ENCODE measurements at places on chromosomes 11 and 22.

DNA sequence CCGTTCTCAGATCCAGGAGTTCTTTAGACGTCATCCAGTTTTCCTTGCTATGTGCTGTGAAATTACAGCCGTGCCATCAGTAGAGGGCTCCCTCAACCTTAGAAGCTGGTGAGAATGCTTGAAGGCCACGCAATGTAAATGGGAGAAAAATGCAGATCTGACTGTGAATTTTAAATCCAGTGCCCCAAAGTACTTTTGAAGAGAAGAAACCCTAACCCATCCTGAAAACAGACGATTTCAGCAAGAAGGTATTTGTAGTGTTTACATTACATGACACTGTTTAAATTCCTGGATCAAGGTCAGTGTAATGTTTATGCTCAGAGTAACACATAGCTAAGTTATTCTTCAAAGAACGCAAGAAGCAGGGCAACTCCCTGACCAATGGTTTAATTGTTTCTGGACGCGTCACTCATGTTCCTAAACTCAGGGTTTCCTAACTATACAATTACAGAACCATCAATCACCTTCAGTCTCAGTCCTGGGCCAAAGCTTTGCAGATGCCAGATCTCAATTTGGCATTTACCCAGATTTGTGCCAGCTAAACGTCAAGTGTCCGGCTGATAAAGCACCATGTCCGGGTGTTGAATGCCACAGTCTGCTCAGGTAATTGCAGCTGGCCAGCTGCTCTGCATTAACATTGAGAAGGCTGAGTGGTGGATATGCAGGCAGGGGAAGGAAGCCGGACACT lies 38.2 kb downstream of the ADAMTS8 start:
- no peak for DNase-seq

DNA sequence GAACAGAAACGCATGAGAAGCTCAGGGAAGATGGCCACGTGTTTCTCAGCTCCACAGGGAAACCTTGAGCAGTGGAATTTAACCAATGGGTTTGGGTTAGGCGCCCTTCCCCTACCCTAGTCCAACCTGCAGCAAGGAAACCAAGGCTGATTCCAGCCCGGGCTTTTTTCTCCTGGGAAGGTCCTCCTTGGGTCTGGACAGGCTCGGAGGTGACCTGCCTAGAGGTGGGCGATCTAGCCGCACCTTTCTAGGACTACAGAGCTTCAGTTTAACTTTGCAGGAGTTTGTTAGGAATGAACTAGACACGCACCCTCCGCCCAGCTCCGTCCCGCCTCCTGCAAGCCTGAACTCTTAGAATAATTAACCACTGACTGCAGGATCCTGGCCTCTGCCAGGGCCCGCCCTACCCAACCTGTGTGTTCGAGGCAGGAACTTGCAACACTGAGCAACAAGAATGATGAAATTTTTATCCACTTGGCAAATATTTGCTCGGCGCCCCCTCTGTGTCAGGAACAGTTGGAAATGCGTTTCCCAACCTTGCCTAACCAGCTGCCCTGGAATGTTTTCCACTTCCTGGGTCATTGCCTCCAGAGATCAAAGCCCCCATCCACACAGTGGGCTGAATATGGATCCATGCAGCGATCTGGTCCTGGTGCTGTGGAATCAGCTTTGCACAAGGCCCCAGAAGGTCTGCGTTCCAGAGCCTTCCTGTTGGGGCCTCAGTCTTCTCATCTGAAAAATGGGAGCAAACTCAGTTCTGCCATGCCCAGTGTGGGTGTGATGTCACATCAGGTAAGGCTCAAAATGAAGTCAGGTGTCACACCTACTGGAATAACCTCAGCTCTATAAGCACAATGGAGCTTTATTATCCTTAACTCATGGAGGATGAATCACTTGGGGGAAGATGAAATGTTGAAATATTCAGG lies 13.3 kb downstream of the MPST start:
- DNase-seq: no peak

- DNase-seq: no peak
Observed at GRCh38 chr11:105268404-105269062, 129.0 kb upstream of the CARD18 start.

- DNase-seq: no peak
Observed at GRCh38 chr11:92204731-92205130, 19.9 kb upstream of the FAT3 start.

DNA sequence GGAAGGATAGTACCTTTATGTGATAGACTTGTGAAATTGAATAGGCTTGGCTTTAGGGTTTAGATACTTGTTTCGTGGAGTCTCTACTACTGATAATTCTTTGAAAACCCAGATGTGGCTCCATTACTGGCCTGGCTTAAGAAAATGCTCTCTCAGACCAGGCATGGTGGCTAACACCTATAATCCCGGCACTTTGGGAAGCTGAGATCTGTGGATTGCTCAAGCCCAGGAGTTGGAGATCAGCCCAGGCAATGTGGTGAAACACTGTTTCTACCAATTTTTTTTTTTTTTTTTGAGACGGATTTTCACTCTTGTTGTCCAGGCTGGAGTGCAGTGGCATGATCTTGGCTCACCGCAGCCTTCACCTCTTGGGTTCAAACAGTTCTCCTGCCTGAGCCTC lies 40.9 kb downstream of the ATG13 start:
- no peak for DNase-seq

DNA sequence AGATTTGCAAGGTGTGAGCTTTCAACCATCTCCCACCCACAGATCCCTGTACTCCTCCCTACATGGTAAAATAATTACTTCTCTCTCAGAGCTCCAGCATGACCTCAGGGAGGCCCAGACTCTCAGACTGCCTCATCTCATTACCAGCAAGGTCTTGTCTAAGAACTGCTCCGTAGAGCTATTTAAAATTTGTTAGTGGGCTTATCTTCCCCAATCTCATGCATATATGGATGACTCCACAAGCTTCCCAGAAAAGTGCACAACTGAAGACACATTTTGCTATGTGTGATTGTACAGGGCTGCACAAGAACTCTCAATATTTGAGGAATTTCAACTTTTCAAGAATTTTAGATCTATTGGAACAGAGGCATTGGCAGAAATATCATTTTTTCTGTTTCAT lies 230.3 kb downstream of the CSNK2A3 start:
- DNase-seq: no peak

- no peak for DNase-seq
Observed at GRCh38 chr22:39471381-39472141, 14.7 kb downstream of the MGAT3 start.

GRCh38 chr22:27727673-27728451 lies 73.7 kb downstream of the MN1 start:
- no peak for DNase-seq

- no peak for DNase-seq
Observed at GRCh38 chr11:106061954-106062949, 14.9 kb downstream of the KBTBD3 start.

DNA sequence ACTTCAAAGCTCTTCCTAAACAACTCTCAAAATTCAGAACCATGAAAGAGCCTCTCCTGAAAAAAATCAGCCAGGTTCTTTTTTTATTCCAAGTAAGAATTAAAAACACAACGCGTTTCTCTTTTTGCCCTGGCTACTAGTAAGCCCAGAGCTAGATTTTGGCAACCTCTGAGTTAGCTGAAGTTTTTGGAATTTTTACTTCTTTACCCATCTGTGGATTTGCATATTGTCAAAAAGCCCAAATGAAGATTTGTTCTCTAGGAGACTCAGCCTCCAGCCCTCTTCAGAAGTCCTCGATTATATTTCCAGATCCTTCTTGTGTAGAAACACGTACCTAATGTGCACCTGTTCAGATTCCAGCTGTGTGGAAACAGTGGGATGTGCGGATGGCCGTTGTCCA lies 517.9 kb downstream of the TBC1D22A start:
- no peak for DNase-seq

GRCh38 chr22:45578524-45579147 lies 76.0 kb downstream of the FBLN1 start:
- no peak for DNase-seq

- DNase-seq: no peak
Observed at GRCh38 chr11:45304992-45305335, 18.8 kb upstream of the SYT13 start.

GRCh38 chr11:96309016-96309642 lies 33.9 kb downstream of the MAML2 start:
- DNase-seq: no peak
